ENCODE measurements at places on chromosomes 12 and 14.

DNA sequence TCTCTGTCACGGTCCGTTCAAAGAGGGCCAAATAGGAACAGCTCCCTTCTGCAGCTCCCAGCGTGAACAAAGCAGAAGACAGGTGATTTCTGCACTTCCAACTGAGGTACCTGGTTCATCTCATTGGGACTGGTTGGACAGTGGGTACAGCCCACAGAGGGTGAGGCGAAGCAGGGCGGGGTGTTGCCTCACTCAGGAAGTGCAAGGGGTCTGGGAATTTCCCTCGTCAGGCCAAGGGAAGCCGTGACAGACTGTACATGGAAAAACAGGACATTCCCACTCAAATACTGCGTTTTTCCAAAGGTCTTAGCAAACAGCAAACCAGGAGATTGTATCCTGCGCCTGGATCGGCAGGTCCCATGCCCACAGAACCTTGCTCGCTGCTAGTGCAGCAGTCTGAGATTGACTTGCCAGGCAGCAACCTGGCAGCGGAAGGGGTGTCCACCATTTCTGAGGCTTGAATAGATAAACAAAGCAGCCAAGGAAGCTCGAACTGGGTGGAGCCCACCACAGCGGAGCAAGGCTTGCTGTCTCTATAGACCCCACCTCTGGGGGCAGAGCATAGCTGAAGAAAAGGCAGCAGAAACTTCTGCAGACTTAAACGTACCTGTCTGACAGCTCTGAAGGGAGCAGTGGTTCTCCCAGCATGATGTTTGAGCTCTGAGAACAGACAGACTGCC, 22.7 kb downstream of the SLC38A1 start:
- DNase-seq, result no peak

DNA sequence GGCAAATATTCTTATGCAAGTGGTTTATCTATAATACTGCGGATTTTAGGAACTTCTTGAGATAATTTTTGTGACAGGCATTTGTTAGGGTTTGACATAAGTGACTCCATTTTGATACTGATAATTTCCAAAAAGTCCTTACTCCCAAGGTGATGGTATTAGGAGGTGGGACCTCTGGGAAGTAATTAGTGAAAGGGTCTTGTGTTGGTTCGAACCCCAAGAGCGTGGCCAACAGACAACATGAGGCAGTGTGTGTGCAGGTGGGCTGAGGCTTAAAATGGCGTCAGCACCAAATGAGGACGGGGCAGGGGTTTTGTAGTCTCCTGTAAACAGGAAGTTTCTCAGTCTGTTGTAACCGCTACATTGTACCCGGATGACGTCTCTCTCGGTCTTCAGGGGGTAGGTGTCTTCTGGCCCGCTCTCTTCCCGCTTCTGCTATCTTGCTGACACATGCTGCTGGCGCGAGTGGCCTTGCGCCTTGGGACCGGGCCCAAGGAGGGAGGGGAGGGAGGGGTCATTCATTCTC, 1.7 kb upstream of the C12orf43 start:
- DNase-seq, result no peak

GRCh38 chr14:101878822-101879528, 85.4 kb upstream of the DYNC1H1 start:
- DNase-seq, result no peak

GRCh38 chr14:21104448-21105060, 3.7 kb downstream of the TMEM253 start:
- DNase-seq, result peak; percentile 89

GRCh38 chr14:105068818-105069217, 3.6 kb upstream of the GPR132 start:
- no peak for DNase-seq

DNA sequence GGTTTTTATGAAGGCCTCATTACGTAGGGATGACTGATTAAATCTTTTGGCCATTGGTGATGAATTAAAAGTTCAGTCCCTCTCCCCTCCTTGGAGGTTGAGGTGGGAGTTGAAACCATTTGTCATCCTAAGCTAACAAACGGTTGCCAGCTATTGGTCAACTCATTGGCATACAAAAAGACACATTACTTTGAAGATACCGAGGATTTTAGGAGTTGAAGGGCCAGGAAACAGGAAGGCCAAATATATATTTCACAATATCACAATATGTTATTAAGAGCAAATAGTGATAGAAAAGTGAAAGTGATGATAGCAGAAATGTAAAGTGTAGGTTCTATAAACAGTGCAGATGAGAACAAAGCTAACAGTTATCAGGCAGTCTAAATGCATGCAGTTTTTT, 24.4 kb downstream of the RCOR1 start:
- no peak for DNase-seq

- DNase-seq, result peak; percentile 15
Measured at GRCh38 chr14:106551265-106551664, 1024.9 kb downstream of the TMEM121 start.

DNA sequence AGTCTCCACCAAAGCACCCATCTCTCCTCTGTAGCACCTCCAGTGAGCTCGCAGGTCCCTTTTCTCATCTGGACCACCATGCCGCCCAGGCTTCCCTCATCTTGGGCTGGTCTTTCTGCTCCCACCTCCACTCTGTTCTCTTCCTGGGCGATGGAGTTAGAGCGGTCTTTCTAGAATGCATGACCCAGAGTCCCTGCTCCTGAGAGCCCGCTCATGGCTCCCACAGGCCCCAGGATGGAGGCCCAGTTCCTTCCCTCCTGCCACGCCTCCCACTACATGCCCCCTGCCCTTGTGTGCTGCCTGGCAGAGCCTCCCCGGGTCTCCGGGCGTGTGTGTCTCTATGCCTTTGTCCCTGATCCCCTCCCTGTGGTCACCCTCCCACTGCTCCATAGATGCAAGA, 100.7 kb upstream of the RTL1 start:
- no peak for DNase-seq

GRCh38 chr12:67910360-67911274, 78.6 kb upstream of the IFNG-AS1 start:
- peak; percentile 90 for DNase-seq

- DNase-seq, result no peak
Measured at GRCh38 chr12:72281126-72281525, 9.0 kb downstream of the TRHDE start.

GRCh38 chr14:96434040-96434439, 42.1 kb downstream of the AK7 start:
- DNase-seq, result no peak

GRCh38 chr14:100407376-100408102, 84.4 kb downstream of the SLC25A47 start:
- no peak for DNase-seq

- DNase-seq, result no peak
Measured at GRCh38 chr14:93926873-93927799, at the start of gene FAM181A. Gene FAM181A, plus strand, starts transcription at chr14:93927344. Its CDS starts 942 bp downstream, at chr14:93928286.

- no peak for DNase-seq
Measured at GRCh38 chr12:15526033-15526432, 203.7 kb downstream of the PTPRO start.

- DNase-seq, result no peak
Measured at GRCh38 chr12:21545557-21545956, 19.5 kb downstream of the SPX start.

DNA sequence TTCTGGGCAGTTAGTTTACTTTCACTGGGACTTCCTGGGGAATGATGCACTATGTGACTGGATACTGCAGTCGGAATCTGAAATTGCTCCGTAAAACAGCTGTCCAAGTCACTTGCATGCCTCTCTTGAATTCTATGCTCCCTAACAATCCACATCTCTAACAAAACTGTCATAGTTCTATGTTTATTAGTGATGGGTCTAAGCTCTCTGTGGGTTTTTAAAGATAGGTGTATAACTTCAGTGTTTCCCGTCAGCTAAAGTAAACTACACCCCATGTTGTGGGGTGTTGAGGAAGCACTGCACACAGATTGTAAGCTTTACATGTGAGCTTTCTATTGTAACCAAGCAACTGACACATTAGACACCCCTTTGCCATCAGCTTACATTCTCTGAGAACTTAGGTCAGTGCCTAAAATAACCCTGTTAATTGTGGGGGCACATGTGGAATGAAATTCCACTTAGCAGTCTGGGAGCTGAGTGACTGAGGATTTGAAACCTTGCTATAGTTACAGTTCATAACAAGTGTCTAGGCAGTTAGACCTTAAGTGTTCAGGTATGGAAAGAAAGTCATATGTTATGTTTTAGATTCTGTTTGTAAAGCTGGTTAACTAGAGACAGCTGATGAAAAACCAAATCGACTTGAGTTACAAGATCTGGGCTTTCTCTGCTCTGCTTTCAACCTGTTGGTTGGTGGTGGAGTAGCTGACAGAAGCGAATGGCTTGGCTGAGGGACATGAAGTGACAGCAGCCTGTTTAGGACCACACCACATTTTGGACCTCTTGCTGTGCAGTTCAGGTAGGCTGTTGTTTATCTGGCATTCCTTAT, 165.7 kb downstream of the AKAP6 start:
- DNase-seq, result no peak

All from RKO (cell line).